IPS DF 19.7 (cell line): ENCODE measurements at places on chromosomes 6 and 20.
A peak's percentile ranks its signal among the peaks of the same experiment; 100 is the strongest.

DNA sequence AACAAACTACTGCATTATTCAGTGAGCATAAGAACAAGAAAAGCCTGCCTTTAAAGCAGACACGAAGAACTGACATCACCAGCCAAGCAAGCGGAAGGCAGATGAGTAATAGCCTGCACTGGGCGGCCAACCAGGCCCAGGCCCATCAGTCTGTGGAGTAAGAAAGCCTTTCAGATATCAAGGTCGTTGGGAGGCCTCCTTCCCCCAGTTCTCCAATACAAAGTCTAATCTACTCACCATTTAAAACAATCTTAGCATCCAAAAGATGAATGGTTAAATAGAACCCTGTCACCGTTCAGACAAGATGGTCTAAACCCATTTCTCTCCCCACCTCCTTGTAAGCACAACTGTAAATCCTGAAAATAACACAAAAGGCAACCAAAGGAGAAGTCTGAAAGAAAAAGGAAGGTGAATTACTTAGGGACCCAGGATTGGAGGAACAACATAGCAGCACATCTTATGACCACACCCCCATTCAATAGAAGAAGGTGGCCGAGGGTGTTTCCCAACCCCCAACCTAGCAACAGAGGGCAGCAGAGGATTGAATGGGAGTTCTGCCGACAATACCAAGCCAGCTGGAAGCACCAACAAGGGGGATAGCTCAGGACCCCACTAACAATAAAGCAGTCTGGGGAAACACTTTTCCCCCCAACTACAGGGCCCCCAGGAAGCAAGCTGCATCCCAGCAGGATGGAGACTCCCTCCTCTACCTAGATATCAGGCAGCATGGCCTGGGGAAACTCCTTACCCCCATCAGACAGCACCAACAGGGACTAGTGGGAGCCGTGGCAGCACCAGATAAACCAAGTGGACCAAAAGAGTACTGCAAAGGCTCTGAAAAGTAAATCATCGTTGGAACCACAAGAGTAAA lies 67.9 kb downstream of the ZHX3 start:
- DNase-seq: peak; percentile 70

DNA sequence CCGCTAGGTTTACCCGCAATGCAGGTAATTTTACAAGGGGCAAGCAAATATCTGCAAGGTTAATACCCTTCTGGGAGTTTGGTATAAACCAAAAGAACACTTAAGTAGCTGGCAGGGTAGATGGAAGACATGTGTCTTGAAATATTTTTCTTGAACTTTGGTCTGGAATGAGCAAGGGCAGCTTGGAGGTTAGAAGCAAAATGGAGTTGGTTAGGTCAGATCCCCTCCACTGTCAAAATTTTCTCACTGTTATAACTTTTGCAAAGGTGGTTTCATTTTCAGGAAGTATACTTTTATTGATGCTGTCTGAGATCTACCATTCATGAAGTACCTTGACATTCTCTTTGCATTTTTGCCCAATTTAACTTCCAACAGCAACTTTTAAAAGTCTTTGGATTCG lies 13.3 kb upstream of the KIAA1586 start:
- no peak for DNase-seq

- peak; percentile 83 for DNase-seq
Observed at GRCh38 chr20:35284267-35284991, at the start of gene EIF6. TSS of gene EIF6 (minus strand) at chr20:35284772. CDS start at chr20:35284487, 285 bp downstream.

DNA sequence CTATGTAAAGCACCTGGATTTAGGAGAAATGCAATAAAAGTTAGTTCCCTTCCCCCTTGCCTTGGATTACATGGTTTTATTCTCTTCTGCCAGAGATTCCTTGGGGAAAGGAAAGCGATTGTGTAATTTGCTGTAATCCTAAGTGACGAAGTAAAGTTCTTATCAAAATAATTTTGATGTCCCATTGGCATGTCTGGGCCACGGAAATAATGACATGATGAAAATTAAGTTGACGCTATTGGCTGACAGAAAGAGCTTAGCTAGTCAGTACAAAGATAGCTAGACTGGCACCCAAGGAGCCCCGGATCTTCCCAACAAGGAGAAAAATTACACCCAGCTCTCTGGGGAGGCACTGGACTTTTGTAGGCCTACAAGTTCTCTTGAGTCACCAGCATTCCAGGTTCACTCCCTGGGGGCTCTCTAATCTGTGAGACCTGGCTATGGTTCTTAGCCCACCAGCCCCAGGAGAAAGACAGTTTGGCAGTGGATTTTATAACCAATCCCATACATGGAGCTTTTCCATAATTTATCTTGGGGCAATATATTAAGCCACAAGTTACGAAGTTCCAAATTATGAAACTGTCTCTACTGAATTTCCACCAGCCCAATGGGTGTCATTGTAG lies 59.9 kb downstream of the FOXA2 start:
- no peak for DNase-seq

DNA sequence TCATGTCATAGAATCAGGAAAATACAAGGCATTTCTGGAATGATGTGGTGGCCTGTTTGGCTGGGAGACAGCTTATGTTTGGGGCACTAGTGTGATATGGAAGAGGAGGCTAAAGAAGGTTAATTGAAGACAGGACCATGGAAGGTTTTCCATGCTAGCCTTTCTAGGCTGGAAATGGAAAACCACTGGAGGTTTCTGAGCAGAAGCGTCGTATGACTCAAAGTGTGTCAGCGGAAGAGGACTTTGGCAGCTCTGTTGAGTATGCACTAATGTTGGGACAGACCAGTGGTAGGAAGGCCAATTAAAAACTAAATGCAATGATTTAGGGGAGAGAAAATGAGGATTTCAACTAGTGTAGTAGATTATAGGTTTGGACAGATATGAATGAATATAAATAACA lies 413.1 kb downstream of the PLCB1 start:
- no peak for DNase-seq

DNA sequence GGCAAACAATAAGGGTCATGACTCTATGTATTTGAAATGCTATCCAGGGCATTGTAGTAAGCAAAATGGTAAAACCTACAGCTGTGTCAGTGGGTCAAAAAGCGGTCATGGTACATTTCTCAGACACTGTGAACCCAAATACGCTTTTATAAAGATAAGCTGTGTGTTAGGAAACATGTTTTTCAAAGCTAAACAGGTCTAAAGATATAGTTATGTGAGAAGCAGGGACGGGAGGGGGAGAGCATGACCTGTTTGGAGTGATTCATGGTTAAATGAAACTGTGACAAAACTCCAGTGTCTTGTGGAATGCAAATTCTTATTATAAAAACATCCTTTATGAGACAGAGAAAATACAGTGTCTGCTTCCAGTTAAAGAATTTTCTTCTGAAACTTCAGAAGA lies 205.4 kb upstream of the BMP2 start:
- no peak for DNase-seq

GRCh38 chr6:8556370-8557013 lies 121.1 kb upstream of the SLC35B3 start:
- DNase-seq: no peak

- no peak for DNase-seq
Observed at GRCh38 chr6:100283285-100283684, 181.4 kb downstream of the SIM1 start.

- DNase-seq: no peak
Observed at GRCh38 chr20:57638173-57638894, 18.1 kb upstream of the ZBP1 start.

- no peak for DNase-seq
Observed at GRCh38 chr6:25370178-25371036, 91.2 kb downstream of the CARMIL1 start.

GRCh38 chr6:48200869-48201390 lies 89.9 kb upstream of the PTCHD4 start:
- no peak for DNase-seq

DNA sequence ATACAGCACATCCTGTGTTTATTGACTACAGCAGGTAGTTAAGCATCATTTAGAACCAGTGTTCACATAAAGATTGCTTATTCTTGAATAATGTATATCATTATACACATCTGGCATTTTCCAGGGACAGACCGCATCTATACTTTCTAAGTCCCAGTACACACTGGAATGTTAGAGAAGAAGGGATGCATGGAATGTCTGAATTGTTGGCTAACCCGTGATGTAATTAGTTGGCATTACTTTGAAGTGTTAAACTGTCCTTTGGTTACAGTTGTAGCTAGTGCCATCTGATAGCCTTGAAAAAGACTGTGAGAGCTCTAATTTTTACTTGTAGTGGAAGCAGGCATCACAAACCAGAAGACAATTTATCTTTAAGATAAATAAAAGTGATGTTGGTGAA lies 29.8 kb upstream of the MCHR2 start:
- DNase-seq: no peak

DNA sequence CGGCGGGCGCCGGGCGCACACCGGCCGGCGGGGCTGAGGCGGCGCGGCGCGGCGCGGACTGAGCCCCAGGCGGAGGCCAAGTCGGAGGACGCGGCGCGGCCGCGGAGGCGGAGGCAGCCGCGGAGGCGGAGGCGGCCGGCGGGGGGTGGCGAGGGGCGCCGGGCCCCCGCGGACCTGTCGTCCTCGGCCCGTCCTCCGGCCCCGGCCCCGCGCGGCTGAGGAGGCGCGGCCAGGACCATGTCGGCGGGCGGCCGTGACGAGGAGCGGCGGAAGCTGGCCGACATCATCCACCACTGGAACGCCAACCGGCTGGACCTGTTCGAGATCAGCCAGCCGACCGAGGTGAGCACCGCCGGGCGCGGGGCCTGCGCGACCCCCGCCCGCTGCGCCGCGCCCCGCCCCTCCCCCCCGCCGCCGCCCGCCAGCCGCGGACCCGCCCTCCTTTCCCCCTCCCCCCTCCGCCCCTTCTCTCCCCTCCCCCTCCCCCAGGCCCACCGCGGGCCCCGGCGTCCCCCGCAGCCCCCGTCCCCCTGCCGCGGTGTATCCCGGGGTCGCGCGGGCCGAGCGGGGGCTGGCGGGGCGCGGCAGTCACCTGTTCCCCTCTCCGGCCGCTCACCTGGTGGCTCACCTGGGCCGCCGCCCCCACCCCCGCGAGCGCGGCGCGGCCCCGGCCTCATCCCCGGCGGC lies at the start of gene AFDN:
Gene AFDN (plus strand): TSS at position 16 of the 687 bp plus-strand sequence. CDS start 222 bp downstream, at position 238.
- no peak for DNase-seq

- no peak for DNase-seq
Observed at GRCh38 chr6:136090929-136091328, 159.2 kb downstream of the MTFR2 start.

DNA sequence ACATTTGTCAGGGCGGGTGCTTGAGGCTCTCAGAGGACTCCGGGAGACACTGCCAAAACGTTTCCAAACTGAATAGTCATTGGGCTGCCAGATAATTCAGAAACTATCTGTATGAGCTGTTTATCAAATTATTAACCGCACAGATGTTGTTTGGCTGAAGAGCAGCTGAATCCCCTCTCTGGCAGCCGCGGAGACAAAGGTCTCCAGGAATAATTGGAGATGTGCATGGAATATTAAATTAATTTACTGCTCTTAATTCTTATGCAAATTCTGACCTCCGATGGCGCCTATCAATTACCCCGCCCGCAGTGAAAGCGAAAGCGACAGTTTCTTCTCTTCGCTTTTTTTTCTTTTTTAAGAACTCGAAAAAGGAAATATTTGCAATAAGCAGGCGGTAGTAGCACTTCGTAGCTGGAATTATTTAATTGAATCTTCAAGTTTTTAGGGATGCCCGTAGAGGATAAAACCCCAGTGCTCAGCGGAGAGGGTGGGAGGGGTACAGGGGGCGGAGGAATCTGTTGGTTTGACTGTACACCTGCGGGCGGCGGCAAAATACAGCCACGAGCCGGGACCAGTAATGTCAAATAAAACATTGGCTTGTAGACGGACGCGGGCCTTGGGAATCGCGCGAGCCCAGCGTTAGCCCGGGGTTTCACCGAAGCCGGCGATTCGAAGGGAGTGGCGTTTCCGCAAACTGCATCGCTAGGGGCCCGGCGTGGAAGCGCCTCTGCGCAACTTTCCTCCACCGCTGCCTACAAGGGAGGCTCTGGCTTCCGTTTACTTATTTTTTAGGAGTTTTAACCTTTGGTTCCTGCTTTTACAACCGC lies 6.2 kb downstream of the LINC00237 start:
- no peak for DNase-seq

- no peak for DNase-seq
Observed at GRCh38 chr6:50936277-50936681, 117.6 kb downstream of the TFAP2B start.

DNA sequence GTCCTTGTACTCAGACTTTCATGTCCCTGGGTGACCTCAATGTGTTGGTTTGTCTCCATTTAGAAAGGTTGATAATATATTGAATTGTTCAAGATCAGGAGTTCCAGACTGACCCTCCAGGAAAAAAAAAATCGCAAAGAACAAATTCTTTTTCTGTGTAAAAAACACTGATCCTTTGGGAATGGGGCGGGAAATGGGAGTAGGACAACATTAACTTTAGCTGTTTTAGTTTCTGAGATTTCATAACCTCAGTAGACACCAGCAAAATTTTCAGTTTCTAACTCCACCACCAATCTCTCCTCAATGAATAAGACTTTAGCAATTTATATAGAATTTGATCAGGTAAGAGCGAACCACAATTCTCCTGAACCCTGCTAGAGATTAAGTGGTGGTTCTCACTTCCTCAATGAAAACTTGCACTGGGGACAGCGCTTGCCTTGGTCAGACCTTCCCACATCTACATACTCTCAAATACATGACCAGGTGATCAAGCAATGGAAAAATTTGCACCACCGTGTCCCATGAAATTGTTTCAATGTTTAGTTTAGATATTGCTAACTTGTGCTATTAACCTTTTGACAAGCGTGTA lies 231.2 kb upstream of the PLN start:
- no peak for DNase-seq

DNA sequence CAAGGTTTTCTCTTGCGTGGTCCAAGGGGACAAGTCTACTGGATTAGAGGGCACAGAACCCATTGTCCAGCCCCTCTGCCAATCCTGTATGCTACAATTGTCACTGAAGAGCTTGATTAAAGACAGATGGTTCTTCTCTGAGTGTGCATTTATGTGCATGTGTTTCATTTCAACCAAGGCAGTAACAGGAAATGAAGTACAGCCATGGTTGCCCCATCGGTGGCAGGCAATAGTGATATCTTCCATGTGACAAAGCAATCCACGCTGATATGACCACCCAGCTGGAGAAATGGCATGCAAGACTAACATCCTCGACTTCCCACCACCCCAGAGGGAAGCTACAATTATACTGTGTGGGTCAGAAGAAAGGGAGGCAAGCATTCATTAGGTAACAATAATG lies 85.5 kb downstream of the UNC5CL start:
- no peak for DNase-seq

DNA sequence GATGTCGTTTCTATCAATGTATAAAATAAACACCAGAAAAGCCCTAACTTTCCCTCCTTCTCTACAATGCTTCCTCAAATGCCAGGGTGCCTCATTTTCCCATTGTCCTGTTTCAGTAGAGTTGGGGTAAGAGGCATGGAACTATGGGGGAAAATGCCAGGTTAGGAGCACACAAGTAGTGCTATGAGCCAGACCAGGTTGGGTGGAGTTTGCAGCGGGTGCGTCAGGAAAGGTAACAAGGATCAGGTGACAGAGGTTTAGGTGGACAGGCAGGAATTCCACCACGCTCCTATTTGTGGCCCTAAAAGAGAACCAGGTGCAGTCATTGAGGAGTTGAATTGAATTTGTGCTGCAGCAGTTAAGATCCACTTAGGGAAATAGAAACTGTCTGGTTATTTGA lies 36.5 kb downstream of the SYTL3 start:
- no peak for DNase-seq

GRCh38 chr6:72646604-72647485 lies 25.0 kb downstream of the KCNQ5 start:
- no peak for DNase-seq

- no peak for DNase-seq
Observed at GRCh38 chr6:83914953-83915352, 55.5 kb downstream of the CYB5R4 start.

GRCh38 chr6:138769102-138769676 lies 4.4 kb upstream of the CCDC28A start:
- DNase-seq: no peak

- DNase-seq: no peak
Observed at GRCh38 chr20:46073443-46073842, 16.3 kb downstream of the NCOA5 start.

- no peak for DNase-seq
Observed at GRCh38 chr6:42771741-42772100, 10.1 kb upstream of the BICRAL start.
